Heart right ventricle (tissue), 16 donors: ENCODE measurements at places on chromosomes 2 and 18. TPM values are rescaled to one million over a fixed set of nuclear protein-coding genes. Genes with fewer than 3 reads are reported as not detected.

DNA sequence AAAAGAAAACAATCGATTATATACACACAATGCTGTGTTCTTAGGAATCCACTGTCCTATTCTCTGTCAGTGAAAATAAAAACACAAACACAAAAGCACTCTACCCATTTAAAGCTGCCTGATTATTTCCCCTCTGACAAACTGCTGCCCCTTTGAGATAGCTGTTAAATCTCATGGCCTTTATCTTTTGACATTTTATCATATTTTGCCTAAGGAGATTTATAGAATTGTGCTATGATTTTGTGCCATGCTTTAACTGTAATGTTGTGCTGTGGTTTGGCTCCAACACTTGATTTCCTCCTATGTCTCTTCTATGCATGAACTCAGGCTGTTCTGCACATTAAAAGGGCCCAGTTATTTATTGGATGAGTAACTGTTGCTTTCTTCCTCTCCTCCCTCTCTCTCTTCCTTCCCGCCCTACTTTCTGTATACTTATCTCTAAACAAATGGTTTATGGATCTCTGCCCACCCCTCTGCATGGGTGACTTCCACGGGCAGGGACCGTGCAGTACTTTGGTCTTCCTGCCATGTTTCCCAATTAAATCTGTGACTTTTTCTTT lies 1096.6 kb downstream of the TSN start:
- no peak for DNase-seq

GRCh38 chr2:24480245-24480644 lies 10.8 kb upstream of the NCOA1 start:
- DNase-seq = no peak

DNA sequence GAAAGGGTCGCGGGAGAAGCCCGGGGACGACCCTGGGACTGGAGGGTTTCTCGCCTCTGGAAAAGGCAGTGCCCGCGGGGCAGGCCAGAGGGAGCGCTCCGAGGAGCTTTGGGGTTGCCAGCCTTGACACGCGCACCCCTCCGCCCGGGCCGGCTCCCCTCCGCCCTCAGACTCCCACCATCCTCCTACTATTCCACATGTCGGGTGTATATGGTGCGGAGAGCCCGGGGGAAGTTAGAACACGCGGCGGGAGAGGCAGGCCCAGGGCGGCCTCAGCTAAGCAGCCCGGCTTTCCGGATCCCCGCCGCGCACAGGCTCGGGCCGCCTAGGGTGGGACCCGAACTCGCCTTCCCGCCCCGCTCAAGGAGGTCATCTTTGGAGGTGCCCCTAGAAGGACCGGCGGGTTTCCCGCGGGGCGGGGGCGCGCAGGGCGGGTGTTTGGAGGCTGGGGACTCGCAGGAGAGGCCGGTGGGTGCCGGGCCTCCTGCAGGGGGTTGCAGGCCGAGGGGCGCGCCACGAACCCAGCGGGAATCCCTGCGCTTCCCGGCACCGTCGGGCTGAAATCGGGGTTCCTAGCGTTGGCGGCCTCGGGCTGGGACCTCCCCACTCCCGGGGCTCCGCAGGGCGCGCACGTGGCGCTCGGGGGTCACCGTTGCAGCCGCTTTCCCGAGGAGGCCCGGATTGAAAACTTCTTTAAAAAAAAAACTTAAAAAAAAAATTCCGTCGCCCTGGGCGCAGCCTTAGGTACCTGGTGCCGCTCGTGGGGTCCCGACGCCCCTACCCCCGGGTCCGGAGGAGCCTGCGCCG lies 3.7 kb downstream of the NFATC1 start:
- no peak for DNase-seq

DNA sequence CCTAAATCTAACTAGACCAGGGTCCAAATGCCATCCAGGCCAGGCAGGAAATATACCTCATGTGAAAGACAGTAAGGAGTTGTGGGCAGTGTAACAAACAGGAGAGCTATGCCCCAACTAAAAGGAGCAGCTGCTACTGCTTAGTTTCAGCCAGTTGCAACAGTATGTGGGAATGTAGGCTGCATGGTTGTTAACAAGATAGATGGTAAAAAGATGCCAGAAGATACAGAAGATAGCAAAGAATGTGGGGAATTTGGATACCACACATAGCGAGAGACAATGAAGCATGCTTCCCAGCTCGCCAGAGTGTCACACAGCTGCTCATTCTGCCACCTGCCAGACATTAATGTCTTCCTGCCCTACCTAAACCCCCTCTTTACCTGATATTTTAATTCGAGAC lies 39.4 kb upstream of the CYBRD1 start:
- DNase-seq = no peak

- no peak for DNase-seq
These were observed 34.3 kb upstream of the CNGA3 start for GRCh38 chr2:98311771-98312545.

DNA sequence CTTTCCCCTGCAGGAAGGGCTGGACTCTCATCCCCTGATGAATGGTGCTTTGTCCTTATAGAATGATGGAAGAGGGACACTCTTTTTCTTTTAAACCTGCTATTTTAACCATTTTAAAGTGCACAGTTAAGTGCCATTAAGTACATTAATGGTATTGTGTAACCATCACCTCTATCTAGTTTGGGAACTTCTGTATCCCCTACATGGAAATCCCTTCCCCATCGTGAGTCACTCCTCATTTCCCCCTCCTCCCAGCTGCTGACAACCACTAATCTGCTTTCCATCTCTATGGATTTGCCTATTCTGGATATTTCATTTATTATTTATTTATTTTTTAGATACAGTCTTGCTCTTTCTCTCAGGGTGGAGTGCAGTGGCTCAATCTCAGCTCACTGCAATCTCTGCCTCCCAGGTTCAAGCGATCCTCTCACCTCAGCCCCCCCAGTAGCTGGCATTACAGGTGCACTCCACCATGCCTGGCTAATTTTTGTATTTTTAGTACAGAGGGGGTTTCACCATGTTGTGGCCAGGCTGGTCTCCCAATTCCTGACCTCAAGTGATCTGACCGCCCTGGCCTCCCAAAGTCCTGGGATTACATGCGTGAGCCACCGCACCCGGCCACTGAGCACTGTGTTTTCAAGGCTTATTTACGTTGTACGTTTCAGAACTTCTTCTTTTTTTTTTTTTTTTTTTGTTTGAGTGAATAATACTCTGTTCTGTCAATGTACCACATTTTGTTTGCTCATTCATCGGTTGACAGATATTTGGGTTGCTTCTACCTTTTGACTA lies 15.8 kb downstream of the DGKD start:
- no peak for DNase-seq

DNA sequence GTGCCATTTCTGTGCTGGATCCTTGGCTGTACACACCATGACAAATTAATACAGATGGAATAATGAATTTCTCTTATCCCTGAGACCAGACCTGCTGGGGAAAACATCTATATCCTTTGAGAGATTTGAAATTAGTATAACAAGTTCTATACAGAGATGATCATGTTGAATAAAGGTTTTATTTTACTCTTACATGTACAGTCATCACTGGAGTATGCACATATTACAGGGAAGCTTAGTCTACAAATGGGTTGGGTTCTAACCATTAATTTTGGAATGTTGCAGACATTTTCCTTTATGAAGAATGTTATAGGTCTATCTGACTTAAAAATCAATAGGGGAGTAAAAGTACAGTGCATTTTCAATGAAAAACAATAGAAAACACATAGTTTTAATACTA lies 29.9 kb upstream of the MMADHC start:
- no peak for DNase-seq

DNA sequence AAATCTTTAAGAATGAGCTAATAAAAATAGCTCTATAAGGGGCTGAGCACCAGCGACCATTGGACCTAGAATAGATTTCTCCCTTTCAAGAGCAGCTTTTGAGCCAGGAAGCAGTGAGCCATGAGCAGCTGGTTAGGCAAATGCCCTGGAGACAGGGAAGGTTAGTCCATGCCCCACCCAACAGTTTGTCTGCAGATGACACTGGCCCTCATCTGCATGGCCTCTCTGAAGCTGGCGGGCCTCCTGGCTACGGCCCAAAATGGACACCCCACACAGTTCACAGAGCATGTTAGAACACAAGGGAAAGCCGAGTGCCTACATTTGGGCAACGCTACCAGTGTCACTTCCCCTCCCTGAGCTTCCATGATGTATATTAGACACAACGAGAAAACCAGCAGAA lies 201.1 kb downstream of the MGAT5 start:
- no peak for DNase-seq

GRCh38 chr2:19809206-19809605 lies 92.6 kb downstream of the TTC32 start:
- DNase-seq = no peak

- no peak for DNase-seq
These were observed 6.8 kb upstream of the DDX1 start for GRCh38 chr2:15584767-15585469.

GRCh38 chr2:27871802-27872201 lies 18.4 kb downstream of the RBKS start:
- DNase-seq = no peak

GRCh38 chr2:222750533-222750932 lies 79.1 kb downstream of the MOGAT1 start:
- no peak for DNase-seq

GRCh38 chr2:164896634-164897355 lies 55.2 kb upstream of the COBLL1 start:
- no peak for DNase-seq

DNA sequence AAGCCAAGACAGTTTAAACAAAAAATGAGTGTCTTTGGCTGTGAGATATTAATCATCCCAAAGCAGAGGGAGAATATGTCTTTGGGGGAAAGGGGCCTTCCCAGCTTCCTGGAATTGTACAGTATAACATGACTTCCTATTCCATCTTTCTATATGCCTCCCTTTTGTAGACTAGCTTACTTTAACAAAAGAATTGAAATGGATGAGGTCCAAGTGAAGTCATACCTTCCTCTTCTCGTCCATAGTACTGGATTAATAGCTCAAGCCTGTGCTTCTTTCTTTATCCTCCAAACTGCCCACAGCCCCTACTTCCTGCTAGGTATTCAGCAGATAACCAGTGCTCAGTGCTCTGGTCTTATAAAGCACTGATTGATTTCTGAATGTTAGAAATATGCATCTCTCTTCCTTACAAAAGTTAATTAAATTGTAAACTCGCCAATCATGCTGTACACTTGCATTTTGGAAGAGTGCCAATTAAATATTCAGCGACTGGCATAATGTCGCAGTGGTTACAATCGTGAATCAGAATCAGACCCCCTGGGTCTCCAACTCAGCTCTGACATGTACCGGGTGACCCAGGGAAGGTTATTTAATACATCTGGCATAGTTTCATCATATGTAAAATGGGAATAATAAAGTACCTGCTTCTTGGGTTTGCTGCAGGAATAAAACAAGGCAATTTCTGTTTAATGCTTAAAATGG lies 325.1 kb downstream of the RND3 start:
- no peak for DNase-seq

- DNase-seq = no peak
These were observed 81.2 kb downstream of the UGGT1 start for GRCh38 chr2:128172191-128172590.

- no peak for DNase-seq
These were observed 298.7 kb upstream of the COL3A1 start for GRCh38 chr2:188675391-188676009.

DNA sequence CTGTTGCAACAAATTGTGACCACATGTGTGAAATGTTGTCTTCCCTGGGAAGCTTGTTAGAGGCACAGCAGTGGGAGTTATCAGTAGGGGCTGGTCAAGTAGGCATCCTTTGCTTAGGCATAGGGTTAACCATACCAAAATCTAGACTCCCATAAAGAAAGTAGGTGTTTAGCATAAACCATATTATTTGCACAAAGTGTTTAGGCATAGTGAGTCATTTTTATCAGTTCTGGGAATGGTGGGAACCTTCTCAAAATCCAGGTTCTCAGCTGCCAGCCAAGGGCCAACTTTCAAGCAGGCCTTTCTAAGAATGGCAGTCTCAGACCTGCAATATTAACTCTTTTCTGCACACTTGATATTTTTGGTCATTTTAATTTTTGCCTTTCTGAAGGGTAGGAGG lies 88.5 kb downstream of the RAB3GAP1 start:
- no peak for DNase-seq

DNA sequence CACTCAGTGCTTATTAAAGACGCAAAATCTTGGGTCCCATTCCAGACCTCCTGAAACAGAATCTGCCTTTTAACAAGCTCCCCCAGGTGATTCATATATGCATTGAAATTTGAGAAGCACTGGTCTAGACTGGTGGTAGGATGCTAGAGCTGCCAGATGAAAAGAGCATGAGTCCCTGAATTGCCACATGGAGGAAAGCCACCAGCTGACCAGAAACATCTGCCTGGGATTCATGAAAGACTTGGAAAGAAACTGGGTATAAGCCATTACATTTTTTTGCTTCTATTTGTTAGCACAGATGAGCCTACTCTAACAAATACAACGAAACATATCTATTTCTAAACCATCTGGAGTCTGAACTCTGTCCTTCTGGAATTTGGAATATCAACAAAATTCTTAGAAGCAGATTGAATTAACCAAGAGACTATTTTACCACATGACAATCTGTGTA lies 228.9 kb downstream of the RBM43 start:
- no peak for DNase-seq

- no peak for DNase-seq
These were observed 42.6 kb downstream of the PXDN start for GRCh38 chr2:1701556-1702185.

DNA sequence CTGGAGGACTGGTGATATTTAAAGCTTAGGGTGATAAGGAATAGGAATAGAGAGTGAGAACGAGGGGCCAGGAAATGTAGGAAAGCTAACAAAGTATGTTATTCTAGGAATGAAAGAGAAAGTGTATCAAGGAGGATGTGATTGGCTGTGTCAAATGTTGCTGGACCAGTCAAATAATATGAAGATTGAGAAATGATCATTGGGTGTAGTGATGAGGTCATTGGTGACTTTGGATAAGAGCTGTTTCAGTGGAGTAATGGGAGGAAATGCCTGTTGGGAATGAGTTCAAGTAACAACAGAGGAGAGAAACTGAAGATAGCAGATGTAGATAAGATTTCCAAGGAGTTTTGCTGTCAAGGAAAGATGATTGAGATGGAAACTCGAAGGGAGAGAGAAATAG lies 74.4 kb downstream of the UBE2E3 start:
- no peak for DNase-seq

- DNase-seq = no peak
These were observed 23.7 kb downstream of the METTL4 start for GRCh38 chr18:2547477-2548087.

STPG4 gene
- not detected for total RNA-seq

MPHOSPH10 gene
- total RNA-seq = 22.5 TPM

TSPYL6 gene
- 0.21 TPM for total RNA-seq

DSC2 gene
- 22.7 TPM for total RNA-seq

IL36RN gene
- not detected for total RNA-seq

LIMS2 gene
- 152 TPM for total RNA-seq

HOXD3 gene
- 0.28 TPM for total RNA-seq
